Endothelial cell of coronary artery (primary cell): ENCODE measurements at places on chromosomes 2 and 18. TPM values are rescaled to one million over a fixed set of nuclear protein-coding genes. Genes with fewer than 3 reads are reported as not detected.

GALNT14 gene
- total RNA-seq = 0.45 TPM in 1 of 2 replicates, not detected in the other

CRYGC gene
- not detected in 2 replicates for total RNA-seq

PDE1A gene
- total RNA-seq = under 0.01 and 2.4 TPM in 2 replicates

GAD1 gene
- total RNA-seq = 0.18 and 0.38 TPM in 2 replicates

ALK gene
- not detected in 2 replicates for total RNA-seq

ZNF804A gene
- total RNA-seq = 0.27 TPM in 1 of 2 replicates, not detected in the other

CHRND gene
- total RNA-seq = not detected in 2 replicates

MAPK4 gene
- under 0.01 TPM in 1 of 2 replicates, not detected in the other for total RNA-seq

RGPD4 gene
- not detected in 2 replicates for total RNA-seq
